ENCODE measurements at places on chromosomes 5 and 9.
A peak's percentile ranks its signal among the peaks of the same experiment; 100 is the strongest.

- DNase-seq, result no peak
Observed at GRCh38 chr5:135246605-135246922, 152.5 kb downstream of the MACROH2A1 start.

GRCh38 chr5:103293719-103294118, 35.2 kb downstream of the MACIR start:
- DNase-seq, result no peak

GRCh38 chr9:121445986-121446385, 53.7 kb downstream of the GGTA1 start:
- DNase-seq, result no peak

DNA sequence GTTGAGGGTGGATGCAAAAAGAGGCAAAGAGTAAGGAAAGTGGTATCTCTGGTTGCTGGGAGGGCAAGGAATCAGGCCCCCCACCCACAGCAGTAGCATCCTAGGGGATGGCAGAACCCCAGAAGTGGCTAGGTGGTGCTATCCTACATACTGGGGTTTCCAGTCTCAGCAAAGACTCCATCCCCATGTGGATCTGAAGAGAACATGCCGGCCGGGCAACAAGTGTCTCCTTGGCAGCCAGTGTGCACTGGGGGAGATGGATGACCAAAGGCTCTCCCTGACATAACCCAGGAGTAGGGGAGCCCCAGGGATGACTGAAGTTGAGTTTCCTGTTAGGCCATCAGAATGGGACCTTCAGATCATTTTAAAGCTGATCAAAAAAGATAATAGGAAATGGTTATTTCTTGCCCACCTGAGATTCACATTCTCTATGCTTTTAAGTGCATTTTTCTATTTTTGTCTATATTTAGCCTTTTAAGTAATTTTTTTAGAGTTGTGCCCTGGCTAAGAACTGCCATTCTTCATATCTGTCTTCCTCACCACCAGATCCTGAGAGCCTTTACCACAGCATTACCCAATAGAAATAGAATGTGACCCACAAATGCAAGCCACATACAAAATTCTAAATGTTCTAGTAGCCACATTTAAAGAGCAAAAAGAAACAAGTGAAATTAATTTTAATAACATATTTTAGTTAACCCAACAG, 78.7 kb upstream of the SMIM23 start:
- DNase-seq, result no peak

- DNase-seq, result peak; percentile 22
Observed at GRCh38 chr5:82164977-82165713, 113.0 kb downstream of the RPS23 start.

DNA sequence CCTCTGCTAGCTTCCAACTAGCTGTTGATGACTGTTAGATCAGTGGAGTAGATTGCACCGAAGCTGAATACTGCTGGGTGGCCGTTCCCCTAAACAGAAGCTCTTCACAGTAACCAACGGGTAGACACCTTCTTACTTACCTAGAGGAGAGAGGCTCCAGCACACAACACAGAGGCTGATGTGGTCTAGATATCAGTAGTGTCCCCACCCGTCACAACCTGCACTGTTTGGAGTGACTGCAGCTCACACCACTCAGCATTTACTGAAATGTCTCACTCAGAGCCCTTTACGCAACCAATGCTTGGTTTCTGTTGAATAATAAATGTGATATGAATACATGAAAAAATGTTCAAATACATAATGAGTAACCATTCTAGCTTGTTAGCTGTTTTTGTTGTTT, 5.3 kb downstream of the TMEM174 start:
- no peak for DNase-seq

GRCh38 chr5:172133359-172134029, 54.5 kb downstream of the STK10 start:
- no peak for DNase-seq

- DNase-seq, result no peak
Observed at GRCh38 chr9:113523421-113524141, 60.1 kb downstream of the RGS3 start.

- peak; percentile 96 for DNase-seq
Observed at GRCh38 chr5:56763711-56764466, 51.5 kb upstream of the MAP3K1 start.

DNA sequence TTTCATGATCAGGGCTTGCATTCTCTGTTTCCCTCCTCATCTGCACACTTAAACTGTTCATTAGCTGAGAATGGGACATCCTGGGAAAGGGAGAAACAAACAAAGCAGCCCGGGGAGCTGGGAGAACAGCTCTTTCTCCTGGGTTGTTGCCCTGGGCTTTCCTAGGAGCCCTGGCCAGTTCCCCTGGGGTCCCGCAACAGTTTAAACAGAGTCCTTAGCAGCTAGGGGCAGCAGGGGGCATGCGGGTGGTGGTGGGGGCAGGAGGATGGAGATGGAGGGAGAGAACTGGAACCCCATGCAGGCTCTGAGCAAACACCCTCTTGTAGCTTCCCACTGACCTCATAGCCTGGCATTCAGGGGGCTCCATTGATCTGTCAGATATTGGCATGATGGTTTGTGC, 209.1 kb upstream of the TBCA start:
- no peak for DNase-seq

GRCh38 chr9:128020692-128021091, 39.9 kb upstream of the EEIG1 start:
- no peak for DNase-seq

DNA sequence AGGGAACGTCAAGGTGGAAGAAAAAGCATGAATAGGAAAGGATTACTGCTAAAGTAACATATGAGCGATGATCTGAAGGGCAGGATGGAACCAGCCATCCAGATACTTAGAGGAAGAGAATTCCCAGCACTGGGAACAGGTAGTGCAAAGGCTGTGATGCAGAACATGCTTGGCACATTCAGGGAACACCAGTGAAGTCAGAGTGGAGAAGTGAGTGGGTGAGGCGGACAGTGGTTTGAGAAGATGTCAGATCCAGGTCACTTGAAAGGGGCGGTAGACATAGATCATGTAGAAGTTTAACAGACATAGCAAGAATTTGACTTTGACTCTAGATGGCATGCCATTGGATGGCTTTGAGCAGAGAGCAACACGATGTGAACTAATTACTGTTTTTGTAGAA, 374.2 kb downstream of the PDE4D start:
- DNase-seq, result no peak

DNA sequence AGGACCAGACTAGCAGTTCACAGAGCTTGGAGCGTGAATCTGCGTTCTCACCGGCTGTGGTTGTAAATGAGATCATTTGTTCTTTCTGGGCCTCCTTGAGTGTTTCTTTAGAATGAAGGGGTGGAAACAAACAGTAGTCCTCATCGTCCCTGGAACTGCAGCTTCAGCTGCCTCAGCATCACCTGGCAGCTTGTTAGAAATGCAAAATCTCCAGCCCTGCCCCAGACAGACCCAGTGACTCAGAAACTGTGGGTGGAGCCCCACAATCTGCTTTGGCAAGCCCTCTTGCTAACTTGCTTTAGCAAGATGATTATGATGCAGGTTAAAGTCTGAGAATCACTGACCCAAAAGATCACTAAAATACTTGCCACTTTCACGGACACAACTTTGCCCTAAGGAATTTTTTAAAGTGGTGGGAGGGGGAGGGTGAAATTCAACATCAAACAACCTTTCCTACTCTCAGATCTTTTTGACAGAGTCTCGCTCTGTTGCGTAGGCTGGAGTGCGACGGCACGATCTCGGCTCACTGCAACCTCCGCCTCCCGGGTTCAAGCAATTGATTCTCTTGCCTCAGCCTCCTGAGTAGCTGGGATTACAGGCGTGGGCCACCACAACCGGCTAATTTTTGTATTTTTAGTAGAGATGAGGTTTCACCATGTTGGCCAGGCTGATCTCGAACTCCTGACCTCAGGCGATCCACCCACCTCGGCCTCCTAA, 86.0 kb downstream of the BRINP1 start:
- DNase-seq, result no peak

DNA sequence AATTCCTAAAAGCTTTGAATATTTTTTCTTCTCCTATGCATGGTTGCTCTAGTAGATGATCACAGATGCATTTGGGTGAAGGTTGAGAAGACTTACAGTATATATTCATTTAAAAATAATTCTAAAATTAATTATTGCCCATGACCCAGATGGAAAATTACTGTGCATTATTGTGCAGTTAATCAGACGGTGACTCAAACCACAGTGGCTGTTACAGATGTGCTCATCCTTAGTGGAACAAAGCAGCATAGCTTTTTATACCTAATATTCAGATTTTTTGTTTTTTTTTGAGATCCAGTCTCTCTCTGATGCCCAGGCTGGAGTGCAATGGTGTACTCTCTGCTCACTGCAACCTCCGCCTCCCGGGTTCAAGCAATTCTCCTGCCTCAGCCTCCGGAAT, 10.7 kb downstream of the OR2V1 start:
- no peak for DNase-seq

- DNase-seq, result no peak
Observed at GRCh38 chr9:88258601-88259000, 120.3 kb upstream of the SPATA31C2 start.

DNA sequence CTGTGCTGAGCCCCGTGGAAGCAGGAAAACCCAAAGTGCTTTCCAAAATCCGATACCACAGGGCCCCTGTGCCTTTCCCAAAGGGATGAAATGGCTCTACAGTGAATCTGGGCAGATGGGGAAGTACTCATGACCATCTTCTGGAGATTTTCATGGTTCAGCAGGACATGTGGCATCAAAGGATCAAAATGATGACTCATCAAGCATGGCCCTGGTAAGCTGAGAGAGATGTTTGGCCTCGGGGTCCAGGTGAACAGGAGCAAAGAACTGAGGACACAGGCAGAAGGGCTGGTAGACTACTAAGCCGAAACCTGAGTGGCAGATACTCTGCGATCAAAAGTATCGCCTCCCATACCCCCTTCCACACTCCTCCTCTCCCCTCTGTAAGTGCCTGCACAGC, 160.0 kb upstream of the EFNA5 start:
- DNase-seq, result no peak

GRCh38 chr9:72193478-72193881, 44.2 kb downstream of the GDA start:
- no peak for DNase-seq

DNA sequence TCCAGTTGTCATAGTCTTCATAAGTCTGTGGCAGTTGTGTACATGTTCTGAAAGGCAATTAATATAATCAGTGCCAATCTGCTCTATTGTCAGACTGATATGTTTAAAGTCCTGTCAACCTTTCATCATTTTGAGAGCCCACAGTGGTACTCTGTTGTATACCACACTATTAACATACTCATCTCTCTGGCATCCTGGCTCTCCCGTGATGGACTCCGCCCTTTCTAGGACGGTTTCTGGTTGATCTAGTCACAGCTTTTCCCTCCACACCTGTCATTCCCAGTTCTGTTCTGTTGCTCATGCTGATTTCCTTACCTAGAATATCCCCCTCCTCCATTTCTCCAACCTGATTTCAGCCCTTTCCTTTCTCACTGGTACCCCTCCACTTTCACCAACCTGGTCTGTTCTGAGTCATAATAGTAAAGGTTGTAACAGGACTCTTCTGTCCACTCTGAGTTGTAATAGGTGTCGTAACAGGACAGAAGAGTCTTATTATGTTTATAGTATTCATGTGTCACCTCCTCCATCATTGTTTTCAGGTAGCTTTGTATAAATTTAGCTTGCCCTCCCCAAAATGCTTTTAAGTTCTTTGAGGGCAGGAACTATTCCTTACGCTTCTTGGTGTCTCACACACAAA, 4.1 kb downstream of the PTCD2 start:
- DNase-seq, result no peak

- DNase-seq, result no peak
Observed at GRCh38 chr9:72154468-72155285, 5.4 kb downstream of the GDA start.

DNA sequence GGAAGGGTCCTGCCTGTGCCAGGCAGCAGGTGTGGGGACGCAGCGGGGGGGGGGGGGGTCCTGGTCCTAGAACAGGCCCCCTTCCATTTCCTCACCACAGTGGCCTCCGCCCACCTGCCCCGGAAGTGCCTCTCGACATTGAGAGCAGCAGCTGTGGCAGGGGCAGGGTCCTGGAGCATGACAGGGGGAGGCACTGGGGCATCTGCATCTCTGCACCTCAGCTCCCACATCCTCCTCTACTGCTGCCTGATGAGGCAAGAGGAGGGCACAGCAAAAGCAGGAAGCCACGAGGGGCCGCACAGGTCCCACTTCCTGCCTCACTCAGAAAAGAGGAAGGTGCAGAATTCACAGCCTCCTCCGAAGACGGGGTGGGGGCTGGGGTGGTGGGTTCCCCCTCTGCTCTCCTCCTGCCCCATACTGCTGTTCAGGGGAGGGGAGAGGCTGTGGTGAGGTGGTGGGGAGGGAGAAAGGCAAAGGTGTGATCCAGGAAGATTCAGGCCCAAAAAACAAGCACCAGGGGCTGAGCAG, 14.8 kb downstream of the AKNA start:
- no peak for DNase-seq

GRCh38 chr5:74376187-74376586, 264.3 kb downstream of the ENC1 start:
- DNase-seq, result no peak

- DNase-seq, result no peak
Observed at GRCh38 chr5:149073213-149073612, 10.4 kb upstream of the SH3TC2 start.

DNA sequence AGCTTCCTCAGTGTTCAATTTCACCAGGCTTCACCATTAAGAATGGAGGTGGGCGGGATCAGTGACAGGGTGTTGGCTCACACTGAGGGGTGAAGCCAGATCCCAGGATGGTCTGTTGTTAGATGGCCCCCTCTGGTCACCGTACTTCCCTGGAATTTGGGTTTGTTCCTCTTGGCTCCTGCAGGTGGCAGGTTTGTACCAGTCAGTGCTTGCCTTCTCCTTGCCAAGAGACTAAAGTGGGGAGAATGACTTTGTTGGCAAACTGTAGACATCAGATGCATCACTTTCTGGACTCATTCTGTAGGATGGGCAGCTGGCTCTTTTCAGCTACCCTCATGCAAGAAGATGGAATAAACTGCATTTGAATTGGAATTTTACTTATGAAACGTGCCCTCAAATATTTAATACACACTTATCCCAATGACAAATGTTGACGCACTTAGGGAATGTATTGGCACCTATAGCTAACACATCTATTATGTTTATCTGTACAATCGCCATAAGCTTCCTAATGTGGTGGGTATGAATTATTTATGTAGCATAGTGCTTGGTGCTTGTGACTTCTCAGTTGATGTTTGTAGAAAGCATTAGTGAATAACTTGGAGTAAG, 31.4 kb upstream of the ANKRD55 start:
- peak; percentile 56 for DNase-seq
